ENCODE measurements at places on chromosomes 6 and 20. TPM values are rescaled to one million over a fixed set of nuclear protein-coding genes. Genes with fewer than 3 reads are reported as not detected.

DNA sequence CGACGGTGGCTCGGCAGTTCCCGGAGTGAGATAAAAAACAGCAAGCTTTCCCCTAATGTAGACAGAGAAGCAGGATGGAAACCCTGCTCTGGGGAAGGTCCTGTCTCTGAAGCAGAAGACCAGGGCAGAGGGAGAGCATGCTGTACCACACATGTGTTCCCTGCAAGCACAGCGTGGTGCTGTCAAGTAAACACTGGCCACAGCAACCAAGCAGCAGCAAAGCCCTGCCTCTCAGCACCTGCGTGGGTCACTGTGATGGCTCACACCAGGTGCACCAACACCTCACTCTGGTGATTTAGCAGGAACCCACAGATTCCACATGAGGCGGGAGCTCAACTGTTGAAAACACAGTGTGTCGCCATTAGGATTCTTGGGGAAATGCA, 65.2 kb upstream of the TXNDC5 start:
- DNase-seq: no peak

GRCh38 chr6:80366714-80367113, 260.2 kb downstream of the BCKDHB start:
- DNase-seq: peak; percentile 79

GRCh38 chr20:51735728-51736600, 32.2 kb downstream of the ATP9A start:
- DNase-seq: no peak

The C6orf15 gene
- total RNA-seq: not detected

The ZKSCAN8 gene
- total RNA-seq: 11.2 TPM

- DNase-seq: no peak
These were observed 124.2 kb downstream of the LRRC1 start for GRCh38 chr6:53918854-53919510.

DNA sequence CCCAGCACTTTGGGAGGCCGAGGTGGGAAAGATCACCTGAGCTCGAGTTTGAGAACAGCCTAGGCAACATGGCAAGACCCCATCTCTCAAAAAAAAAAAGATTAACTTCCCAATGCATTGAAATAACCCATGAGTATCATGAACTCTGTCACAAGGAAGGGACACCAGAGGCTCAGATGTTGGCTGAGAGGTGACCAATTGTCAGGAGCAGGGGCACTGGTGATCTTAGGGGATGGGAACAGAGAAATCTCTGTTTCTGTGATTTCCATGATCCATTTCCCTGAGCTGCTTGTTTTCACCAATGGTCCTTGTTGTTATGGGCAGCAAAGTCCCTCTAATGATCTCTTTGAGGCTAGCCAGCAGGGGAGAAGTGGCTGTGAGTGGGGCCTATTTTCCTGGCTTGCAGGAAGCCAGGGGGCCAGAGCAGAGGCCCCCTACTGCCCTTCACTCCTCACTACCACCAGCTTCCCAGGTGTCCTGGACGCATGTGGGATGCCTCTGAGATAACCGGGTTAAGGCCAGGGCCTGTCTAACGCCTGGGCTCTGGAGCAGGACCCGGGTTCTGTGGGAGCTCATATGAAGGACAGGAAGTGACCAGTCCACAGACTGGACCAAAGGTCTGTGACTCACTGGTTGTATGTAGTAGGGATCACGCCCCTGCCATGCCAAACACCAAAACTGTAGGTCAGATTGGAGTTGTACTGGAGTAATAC, 54.4 kb downstream of the PCNA start:
- no peak for DNase-seq

The GSTA2 gene
- not detected for total RNA-seq
